ENCODE measurements at places on chromosomes 4 and X.

DNA sequence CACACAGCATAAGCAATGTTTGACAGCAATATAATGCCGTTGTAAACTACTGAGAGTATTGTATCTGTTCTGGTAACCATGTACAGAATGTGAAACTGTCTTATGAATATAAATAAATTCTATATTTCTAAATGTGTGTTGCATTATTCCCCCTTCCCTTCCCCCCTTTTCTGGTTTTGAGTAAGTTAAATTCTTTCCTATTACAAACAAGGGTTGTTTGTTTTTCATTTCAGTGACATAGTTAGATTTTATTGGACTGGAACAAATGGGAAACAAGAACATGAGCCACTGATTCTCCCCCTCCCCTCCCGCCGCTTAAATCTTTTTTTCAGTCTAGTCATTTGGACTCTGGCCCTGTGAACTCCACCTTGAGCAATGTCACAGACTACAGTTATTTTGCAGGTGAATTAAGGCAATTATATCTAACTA, 69.8 kb downstream of the GPAT3 start:
- no peak for DNase-seq

GRCh38 chr4:577499-578450, 1.7 kb upstream of the TMEM271 start:
- no peak for DNase-seq

GRCh38 chr4:154528869-154529268, 21.3 kb downstream of the PLRG1 start:
- no peak for DNase-seq

- no peak for DNase-seq
These were observed 8.2 kb downstream of the DIAPH2 start for GRCh38 chrX:96692890-96693289.

- no peak for DNase-seq
These were observed 234.1 kb downstream of the STIM2 start for GRCh38 chr4:27094783-27095182.

DNA sequence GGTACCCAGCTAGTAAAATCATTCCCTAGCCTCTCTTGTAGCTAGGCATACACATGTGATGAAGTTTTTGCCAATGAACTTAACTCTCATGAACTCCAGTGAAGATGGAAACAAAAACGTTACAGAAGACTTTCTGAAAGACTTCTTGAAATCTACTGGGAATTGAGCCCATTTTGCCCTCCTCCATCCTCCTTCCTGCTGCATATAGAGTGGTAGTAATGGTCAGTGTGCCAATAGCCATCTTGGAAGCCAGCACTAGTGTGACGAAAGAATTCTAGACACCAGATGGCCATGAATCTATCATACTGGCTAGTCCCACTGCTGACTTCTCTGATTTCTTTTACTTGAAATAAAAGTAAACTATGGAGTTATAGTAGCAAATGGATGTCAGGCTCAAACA, 30.9 kb upstream of the PPA2 start:
- no peak for DNase-seq

GRCh38 chrX:124250835-124251437, 81.5 kb upstream of the TEX13D start:
- DNase-seq, result no peak

Measured in GOT3 (cell line).